ENCODE measurements at places on chromosomes 2 and 18.

GRCh38 chr2:552906-553305 lies 124.3 kb downstream of the TMEM18 start:
- DNase-seq: no peak

DNA sequence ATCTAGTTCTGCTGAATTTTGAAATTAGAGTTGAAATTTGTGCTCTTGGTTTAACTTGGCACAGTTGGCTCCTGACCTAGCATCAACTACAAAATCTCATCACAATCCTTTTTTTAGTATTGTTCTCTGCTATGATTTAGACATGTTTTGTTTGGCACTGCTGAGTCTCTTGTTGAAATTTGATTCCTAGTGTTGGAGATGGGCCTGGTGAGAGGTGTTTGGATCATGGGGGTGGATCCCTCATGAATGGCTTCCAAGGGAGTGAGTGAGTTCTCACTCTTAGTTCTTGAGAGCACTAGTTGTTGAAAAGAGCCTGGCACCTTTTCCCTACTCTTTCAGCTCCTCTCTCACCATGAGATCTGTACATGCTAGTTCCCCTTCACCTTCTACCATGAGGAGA lies 605.6 kb upstream of the SLC39A10 start:
- DNase-seq: no peak

GRCh38 chr2:10400568-10400977 lies 47.6 kb downstream of the ODC1 start:
- no peak for DNase-seq

DNA sequence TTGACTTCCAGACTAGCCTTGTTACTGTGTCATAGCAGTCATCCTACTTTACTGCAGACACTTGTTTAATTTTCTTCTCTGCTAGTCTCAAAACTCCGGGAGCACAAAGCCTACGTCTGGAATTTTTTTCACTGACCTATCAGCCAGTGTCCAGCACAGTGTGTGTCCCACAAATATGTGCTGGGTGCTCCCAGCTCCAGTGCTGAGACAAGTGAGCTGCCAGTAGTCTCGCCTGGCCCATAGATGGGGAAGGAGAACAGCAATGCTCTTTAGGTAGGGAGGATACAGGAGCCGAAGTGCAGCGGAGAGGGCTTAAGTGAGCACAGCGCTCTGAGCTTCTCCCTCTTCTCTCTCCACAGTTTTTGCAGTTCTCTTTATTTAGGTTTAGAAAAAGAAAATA lies 34.0 kb downstream of the ARHGAP28 start:
- DNase-seq: no peak

DNA sequence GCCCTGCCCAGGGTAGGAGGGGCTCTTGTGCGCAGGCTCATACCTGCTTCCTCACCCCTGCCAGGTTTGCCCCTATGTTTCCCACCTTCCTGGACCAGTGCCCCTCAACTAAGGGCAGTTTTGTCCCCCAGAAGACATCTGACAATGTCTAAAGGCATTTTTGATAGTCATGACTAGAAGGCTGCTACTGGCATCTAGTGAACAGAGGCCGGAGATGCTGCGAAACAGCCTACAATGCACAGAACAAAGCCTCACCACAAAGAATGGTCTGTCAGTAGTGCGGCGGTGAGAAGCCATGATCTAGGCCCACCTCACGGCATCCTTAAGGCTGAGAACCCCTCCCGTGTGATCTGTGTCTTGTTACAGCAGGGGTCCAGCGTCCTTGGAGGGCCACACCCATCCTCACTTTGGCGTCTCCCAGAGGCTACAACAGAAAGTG lies 96.0 kb downstream of the TMEM17 start:
- DNase-seq: no peak

GRCh38 chr2:134499307-134499926 lies 219.4 kb downstream of the TMEM163 start:
- DNase-seq: no peak

DNA sequence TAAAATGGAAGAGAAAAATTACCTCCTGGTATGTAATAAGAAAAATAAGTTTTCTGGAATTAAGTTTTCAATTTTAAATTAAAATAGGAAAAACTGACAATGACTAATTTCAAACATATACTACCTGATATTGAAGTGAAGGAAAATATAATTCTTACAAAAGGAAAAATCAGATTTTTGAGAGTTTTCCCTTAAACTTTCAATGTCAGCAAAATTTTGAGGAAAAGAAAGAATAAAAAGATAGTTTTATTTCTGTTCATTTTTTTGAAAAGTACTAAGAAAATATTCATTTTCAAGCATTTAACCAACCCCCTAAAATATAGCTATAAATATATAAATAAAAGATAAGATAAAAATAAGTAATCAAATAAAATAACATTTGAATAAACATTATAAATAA lies 87.1 kb downstream of the TMX3 start:
- no peak for DNase-seq

GRCh38 chr2:17901246-17901645 lies 22.8 kb downstream of the KCNS3 start:
- DNase-seq: no peak

DNA sequence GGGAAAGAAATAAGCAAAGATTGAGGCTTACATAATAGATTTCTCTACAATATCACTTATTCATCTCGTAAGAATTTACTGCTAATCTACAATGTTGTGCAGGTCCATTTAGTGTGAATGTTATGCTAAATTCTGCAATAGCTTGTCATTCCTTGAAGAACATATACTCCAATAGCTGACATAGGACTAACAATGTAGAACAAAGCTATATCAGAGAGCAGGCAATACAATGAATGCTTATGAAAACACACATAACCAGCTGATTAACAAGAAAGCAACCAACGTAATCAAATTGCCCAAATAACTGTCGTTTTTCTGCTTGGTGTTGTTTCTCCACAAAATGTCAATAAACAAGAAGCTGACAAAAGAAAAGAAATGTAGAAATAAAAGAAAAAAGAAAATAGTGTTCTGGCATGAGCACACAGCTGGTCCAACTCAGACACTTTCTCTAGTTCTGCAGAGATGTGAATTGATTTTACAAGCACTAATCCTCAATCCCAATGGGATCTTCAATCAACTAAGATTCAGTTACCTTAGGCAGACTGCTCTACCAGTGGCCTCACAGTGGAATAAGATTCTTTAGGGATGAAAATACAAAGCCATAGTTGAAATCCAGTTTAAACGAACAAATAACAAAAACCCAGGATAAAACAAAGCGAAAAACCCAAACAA lies 1024.7 kb upstream of the PIK3C3 start:
- no peak for DNase-seq
